ENCODE measurements at places on chromosomes 12 and 14. TPM values are rescaled to one million over a fixed set of nuclear protein-coding genes. Genes with fewer than 3 reads are reported as not detected.

GRCh38 chr14:94850309-94851211 lies 80.6 kb upstream of the GSC start:
- no peak for DNase-seq

DNA sequence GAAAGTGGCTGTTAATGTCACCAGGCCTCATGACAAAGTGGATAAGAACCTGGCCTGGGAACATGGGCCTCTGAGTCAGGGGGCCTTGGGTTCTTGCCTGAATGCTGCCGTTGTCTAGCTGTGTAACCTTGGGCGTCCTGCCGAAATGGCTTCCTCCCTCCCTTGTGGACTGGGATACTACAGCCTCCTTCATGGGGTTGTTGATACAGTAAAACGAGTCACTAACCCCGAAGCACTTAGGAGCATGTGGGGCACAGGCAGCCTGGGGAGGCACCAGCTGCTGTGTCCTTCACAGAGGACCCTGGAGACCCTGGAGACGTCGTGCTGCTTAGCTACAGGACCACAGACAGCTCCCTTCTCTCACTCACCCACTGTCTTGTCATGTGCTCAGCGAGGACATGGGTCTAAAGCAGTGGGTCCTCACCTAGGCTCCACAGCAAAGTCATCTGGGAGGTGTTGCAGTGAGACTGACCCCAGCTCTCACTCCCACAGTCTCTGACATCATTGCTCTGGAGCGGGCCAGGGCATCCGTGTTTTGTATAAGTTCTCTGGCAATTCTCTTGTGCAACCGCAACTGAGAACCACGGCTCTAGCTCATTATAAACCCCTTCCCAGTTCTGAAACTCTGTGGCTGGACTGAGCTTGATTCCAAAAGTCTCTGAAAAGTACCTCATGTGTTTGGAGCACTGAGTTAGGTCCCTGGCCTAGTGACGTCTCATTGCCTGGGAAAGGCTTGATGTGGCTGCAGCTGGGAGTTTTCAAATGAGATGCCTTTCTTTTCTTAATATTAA lies 42.1 kb downstream of the SERPINA3 start:
- DNase-seq: no peak

DNA sequence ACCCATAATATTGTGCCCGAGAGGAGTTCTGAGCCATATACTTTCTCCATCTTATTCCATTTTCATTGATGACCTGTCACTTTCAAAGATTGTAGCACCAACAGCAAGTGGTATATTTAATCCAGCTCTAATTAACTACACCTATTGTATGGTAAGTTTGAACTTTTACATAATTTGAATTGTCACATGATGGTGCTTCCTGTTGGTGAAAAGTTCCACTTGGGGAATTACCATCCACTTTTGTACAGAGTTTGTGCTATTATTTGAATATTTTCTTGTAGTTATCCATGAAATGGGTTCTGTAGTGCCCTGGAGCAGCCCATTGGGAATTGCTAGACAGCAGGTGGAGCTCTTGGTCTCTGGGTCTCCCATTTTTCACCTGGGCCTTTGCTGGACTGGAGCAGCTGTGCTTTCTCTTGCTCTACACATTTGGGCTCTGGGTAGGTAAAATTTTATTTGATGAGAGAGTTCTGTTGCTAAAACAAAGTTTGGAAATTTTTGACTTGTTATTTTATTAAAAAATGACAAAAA lies 3.0 kb downstream of the SMCO3 start:
- no peak for DNase-seq

- no peak for DNase-seq
These were observed 151.1 kb downstream of the DACT1 start for GRCh38 chr14:58788655-58789503.

- DNase-seq: peak; percentile 89
These were observed at the start of gene BLTP3B for GRCh38 chr12:100142851-100143559. Gene BLTP3B (minus strand): TSS chr12:100142874. CDS start chr12:100142635, 239 bp downstream.

GRCh38 chr12:10293570-10294227 lies 14.0 kb upstream of the KLRD1 start:
- DNase-seq: no peak

- peak; percentile 35 for DNase-seq
These were observed 4.4 kb upstream of the CEBPE start for GRCh38 chr14:23123419-23123818.

Gene APAF1
- total RNA-seq: 33.2 TPM
